Peyer's patch (tissue), 4 donors: ENCODE measurements at places on chromosomes 1 and 21.

- no peak for DNase-seq
Observed at GRCh38 chr1:111183308-111184069, 17.0 kb downstream of the DENND2D start.

DNA sequence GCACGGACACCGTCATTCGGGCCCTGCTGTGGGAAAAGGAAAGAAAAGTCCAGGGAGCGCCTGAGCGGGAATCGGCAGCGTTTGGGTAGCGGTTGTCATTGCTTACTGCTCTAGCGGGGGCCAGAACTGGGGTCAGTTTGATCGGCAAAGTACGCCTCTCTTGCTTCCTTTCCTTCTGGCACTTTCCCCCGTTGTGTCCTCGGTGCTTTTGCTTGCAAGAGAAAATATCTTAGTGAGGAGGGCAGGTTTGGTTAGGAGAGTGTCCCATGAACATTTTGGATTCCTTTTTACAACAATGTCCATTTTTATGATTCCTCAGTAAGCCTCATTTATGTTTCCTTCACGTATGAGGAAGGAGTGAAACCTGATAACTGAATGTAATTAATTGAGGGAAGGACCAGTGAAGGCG, 670 bp downstream of the ST3GAL3 start:
- no peak for DNase-seq

- no peak for DNase-seq
Observed at GRCh38 chr1:96240438-96240837, 481.1 kb upstream of the PTBP2 start.

- DNase-seq, result no peak
Observed at GRCh38 chr1:193634876-193635275, 448.5 kb upstream of the B3GALT2 start.

DNA sequence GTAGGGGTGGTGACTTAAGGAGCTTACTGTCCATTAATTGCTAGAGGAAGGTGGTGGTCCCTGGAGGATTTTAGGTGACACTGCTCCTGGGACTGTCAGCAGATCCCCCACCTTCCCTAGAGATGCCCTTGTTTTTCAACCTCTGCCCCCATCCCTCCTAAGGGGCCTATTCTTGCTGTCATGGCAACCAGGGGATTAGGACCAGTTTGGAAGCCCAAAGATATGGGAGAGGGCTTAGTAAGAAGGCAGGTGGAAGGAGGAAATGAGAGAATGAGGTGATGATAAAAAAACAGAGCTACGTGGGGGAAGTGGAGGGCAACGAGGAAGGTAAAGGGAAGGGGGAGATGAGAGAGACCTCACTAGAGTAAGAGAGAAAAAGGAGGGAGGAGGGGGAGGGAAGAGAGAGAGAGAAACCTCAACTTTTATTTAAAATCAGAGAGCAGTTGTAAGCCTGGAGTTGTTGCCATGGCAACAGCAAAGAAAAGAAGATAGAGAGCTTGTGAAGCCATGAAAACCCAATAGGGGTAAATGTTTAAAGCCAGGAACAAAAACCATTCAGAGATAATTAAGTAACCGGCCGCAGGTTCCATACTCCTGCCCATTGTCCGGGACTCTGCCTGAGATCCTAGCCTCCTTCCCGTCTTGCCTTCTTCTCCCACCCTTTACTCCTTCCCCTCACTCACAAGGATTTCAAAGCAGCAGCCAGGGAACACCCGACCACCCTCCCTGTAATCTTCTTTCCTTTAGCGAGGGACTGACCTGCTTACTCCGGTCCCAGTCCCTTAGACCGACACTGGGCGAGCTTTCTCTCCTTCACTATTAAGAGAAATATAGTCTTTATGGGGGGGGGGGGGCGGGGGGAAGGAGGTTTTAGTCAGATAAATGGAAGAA, 20.6 kb downstream of the KIRREL1 start:
- no peak for DNase-seq

DNA sequence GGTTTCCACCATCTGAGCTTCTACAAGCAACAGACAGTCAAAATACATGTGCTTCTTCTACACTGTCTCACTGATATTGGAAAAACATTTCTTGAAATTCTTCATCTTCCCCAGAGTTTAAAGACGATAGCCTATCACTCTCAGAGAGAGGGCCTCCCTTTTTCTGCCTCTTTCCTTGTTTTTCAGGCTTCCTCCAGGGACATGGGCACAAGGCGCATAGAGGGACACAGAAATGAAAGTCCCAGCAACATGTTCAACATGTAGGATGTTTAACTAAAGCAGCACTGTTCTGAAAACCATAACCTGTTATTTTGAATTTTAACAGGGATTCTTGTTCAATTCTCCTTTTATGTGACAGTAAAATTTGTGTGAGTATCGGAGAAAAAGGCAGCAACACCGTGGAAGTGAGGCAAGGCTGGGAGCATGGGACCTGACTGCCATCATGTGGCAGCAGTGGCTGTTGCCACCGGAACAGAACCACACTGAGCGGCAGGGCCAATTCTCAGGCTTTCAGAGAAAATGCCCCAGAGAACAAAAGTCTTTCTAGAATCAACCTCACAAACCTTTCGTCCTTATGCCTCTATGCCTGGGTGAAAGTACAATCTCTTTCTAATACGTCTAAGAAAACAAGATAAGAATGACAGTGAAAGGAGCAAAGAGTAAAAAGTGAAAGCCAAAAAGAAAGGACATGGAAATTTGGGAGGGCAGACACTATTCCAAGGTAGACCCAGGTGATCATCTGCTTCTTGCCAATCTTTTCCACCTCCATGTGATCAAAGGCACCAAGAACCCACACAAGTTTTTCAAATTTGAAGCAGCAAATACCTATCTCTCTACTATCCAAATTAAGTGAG, 54.5 kb downstream of the PCNX2 start:
- DNase-seq, result peak; percentile 67
